ENCODE measurements at places on chromosomes 2 and 18.
A peak's percentile ranks its signal among the peaks of the same experiment; 100 is the strongest.

- no peak for DNase-seq
These were observed 32.9 kb downstream of the KCNK3 start for GRCh38 chr2:26725521-26725820.

DNA sequence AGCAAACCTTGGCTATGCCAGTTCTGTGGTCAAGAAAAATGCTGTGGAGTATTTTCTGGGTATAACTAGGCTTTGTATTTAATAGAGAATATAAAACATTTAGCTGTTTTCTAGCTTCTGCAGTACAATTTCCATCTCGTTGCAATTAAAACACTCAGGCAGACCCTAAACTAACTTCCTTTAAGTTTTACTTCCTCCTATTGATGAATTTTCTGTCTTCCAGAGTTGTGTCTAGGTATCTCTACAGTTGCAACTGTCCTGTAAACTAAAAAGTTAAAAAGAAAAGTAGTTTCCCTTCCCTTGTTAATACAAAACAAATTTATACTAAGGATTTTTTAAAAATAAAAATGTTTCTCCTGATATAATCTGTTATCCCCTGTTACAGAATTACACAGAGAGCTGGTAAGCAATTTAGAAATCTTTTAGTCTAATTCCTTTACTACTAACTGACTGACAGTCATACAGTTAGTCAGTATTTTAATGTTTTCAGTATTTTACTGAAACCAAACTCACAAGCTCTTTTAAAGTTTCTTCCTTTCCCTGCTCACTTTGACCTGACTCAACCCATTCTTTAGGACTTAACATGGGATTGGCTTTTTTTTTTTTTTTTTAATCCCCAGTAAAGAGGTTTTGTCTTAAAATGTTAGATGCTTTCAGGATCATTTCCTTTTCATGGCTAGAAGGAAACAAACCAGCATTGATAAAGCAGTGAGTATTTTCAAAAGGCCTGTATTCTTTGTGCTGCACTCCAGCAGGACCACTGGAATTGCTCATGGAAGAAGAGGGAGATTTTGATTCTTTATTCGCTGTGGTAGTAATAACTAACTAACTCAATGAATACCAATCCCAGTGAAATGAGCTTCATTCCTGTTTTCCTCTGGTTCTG lies 22.9 kb downstream of the ITGAV start:
- no peak for DNase-seq

- DNase-seq: no peak
These were observed 49.9 kb downstream of the SLC9A4 start for GRCh38 chr2:102522890-102523289.

GRCh38 chr2:120350801-120351320 lies 4.9 kb downstream of the INHBB start:
- no peak for DNase-seq

DNA sequence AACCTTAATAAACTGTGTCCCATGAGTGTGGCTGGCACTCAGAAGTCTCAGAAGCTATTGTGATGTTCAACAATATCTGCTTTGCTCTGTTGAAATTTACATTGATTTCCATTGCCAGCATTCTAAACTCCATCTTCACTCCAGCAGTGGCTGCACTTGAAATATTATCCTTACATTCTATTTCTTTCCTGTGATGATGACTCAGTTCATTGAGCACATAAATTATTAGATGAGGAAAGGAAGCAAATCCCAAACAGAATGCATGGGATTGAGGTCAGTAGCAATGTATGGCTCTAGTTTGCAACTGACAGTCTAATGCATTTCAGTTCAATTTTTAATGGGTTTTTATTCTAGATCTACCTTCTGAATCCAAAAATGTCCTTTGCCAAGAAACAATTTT lies 92.4 kb upstream of the TTN start:
- no peak for DNase-seq

DNA sequence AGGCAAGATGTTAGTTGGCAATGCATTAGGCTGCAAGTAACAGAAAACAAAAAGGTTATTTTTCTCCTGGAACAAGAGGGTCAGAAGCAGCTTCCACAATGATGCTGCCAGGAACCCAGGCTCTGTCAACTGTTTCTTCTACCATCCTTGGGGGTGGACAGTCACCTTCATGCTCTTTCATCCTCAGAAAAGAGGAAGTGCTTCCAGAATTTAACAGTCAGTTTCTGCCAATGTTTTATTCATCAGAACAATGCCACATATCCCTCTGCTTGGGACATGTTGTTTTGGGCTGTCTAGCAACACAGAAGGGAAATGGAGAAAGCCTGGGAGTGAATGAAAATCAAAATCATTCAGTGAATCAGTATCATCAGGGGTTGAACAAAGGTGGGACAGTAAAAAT lies 7.1 kb downstream of the TMEM182 start:
- no peak for DNase-seq

DNA sequence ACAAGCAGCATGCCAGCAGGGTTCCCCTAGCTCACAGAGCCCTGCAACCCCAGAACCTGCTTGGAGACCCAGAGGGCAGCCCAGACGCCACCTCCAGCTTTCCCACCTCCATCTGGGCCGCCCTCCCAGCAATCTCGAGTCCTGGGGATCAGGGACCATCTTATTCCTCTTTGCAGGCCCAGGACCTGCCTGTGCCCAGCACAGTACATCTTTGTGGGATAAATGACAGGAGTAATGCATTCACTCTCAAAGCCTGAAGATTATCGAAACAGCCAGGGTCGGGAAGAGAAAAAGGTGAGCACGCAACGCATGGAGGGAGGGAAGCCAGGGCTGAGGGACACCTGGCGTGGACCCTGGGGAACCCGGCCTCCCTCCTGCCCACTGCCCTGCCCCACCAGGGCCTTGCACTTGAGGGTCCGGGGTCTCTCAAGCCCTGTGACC lies 144.1 kb downstream of the NDUFA10 start:
- peak; percentile 36 for DNase-seq

DNA sequence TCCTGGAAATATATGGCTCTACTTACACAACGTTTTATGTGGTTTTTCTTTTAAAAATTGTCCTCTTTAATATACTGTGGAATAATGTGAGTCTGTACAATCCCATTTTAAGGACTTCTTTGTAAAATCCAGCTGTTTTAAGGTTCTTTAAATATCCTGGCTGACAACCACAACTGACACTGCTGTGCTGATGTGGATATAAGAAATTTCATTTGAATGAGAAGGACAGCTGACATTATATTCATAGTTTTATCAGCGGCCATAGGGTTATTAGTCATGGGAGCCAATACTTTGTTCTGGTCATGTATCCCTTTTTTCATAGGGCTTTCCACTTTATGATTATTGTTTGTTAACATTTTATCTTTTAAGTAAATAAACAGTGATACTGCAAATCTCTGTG lies 169.5 kb downstream of the CAMKMT start:
- DNase-seq: no peak

GRCh38 chr18:28690836-28691495 lies 514.0 kb upstream of the CDH2 start:
- DNase-seq: no peak

GRCh38 chr2:10202131-10202665 lies 79.7 kb downstream of the RRM2 start:
- no peak for DNase-seq

- no peak for DNase-seq
These were observed 359.5 kb upstream of the RGPD4 start for GRCh38 chr2:107466984-107467773.

- DNase-seq: no peak
These were observed 16.0 kb upstream of the SPHKAP start for GRCh38 chr2:228197504-228197903.

GRCh38 chr2:83665154-83665553 lies 793.9 kb downstream of the SUCLG1 start:
- no peak for DNase-seq

DNA sequence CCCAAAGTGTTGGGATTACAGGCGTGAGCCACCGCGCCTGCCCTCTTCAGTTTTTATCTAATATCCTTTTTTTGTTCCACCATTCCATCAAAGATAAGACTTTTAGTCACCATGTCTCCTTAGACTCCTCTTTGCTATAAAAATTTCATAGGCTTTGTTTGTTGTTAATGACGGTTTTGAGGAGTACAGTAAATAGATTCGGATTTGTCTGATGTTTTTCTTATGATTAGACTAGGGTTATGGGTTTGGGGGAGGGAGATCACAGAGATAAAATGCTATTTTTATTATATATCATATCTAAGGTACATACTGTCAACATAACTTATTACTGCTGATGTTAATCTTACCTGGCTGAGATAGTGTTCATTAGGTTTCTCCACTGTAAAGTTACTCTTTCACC lies 6.2 kb downstream of the IL36B start:
- DNase-seq: no peak

DNA sequence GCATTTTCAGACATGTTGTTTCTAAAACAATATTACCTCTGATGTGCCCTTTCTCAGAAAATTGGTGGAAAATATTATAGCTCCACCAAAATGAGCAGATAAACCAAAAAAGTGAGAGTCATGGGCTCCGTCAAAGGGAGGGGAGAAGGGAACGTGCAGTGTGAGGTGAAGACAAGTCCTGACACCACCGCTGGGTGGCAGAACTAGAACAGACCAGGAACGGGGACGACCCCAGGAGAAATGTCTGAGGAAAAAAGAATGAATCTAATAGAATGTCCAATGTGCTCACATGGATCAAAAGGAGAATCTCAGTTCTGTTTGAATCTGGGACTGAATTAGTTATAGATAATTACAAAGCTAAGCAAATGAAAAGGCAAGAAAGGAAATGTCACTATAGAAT lies 22.6 kb upstream of the BCL2 start:
- DNase-seq: no peak

GRCh38 chr2:100289020-100289419 lies 33.3 kb downstream of the LONRF2 start:
- DNase-seq: no peak

GRCh38 chr18:59918320-59918755 lies 18.5 kb downstream of the PMAIP1 start:
- DNase-seq: no peak

DNA sequence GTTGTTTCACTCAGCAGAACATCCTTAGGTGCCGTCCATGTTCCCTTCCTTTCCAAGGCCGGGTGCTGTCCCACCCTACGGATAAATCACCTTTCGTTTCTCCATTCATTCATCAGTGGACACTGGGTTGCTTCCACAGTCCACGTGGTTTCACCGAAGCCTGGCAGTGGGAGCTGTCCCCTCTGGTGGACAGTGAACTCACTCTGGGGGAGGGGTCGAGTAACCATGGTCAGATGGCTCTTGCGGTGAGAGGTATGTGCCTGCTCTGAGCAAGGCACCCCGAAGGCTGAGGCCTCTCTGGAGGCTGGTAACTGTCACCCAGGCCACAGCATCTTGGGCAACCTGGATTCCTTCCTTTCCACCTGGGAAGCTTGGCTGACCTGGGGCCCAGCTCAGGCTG lies 61.5 kb upstream of the TWIST2 start:
- no peak for DNase-seq

Data from coronary artery (tissue), 2 donors.